ENCODE measurements at places on chromosomes 6 and 20.

- DNase-seq, result no peak
Measured at GRCh38 chr6:90285042-90285481, 11.6 kb downstream of the BACH2 start.

- no peak for DNase-seq
Measured at GRCh38 chr20:51337126-51337805, 205.3 kb downstream of the NFATC2 start.

GRCh38 chr6:55886185-55886836 is 10.9 kb upstream of the BMP5 start:
- DNase-seq, result peak; percentile 16

DNA sequence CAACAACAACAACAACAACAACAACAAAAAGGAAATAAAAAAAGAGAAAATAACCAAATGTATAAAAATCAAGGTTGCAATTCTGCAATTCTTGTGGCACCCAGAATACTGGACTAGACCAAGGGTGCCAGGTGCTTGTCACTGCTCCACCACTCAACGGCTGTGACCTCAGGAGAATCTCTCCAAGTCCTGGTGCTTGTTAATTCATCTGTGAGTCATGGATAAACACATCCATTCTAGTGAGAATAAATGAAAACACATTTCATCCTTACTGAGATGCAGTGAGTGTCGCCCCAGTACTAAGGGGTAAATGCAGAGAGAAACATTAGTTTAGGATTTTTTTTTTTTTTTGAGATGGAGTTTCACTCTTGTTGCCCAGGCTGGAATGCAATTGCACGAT is 32.0 kb downstream of the HLA-C start:
- DNase-seq, result no peak

GRCh38 chr20:36629719-36630681 is 16.0 kb downstream of the SLA2 start:
- no peak for DNase-seq

DNA sequence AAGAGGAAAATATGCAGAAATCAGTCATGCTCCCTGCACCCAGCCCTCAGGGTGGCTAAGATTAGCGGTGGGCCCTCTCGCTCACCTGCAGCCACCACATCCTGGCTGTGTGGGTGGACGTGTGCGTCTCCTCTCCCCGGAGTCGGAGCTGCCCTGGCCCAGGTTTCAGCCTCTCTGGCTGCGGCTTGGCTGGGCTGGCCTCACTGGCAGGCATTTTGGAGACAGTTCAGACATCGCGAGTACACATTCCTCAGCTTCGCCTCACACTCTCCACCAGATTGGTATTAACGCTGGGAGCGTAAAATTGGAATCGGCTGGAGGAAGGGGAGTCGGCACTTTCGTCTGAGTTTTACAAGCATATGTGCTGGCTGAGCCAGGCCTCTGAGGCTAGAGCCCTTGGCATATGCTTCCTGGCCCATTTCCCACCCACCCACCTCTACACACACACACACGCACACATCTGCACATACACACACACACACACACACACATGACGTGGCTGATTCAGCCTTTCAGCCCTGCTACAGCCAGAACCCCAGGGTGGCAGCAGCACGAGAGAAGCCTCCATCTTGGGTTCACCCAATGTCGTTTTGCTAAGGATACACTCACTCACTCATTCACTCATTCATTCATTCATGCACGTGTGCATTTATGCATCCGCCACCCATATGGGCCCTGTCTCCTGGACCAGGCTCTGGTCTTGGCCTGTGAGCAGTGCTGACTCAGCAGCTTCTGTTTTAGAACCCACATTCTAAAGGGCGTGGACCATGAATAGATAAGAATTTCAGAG is 42.9 kb downstream of the BCAS4 start:
- DNase-seq, result peak; percentile 92

Measured in fibroblast of skin of right quadriceps (primary cell).